Thyroid gland (tissue), 4 donors: ENCODE measurements at places on chromosomes 7 and 10.

- H3K27ac ChIP-seq: no peak overlapping the region
- DNase-seq: no peak
- no peak overlapping the region for H3K4me3 ChIP-seq
- H3K4me1 ChIP-seq: peaks cover 27% of the 10 kb centered on the region
- H3K36me3 ChIP-seq: no peaks in the 10 kb centered on the region
Measured at GRCh38 chr10:117540640-117541404, 1.7 kb upstream of the EMX2 start.

GRCh38 chr7:96861-97260 is 95.5 kb upstream of the FAM20C start:
- DNase-seq: no peak
- no peaks in the 10 kb centered on the region for H3K36me3 ChIP-seq
- no peak overlapping the region for H3K27ac ChIP-seq
- H3K4me1 ChIP-seq: peaks cover 5% of the 10 kb centered on the region

GRCh38 chr10:10471758-10472157 is 545.9 kb upstream of the CELF2 start:
- no peak for DNase-seq
- H3K36me3 ChIP-seq: no peaks in the 10 kb centered on the region
- no peak overlapping the region for H3K27ac ChIP-seq
- no peaks in the 10 kb centered on the region for H3K27me3 ChIP-seq

- H3K4me3 ChIP-seq: no peak overlapping the region
- DNase-seq: no peak
- no peaks in the 10 kb centered on the region for H3K36me3 ChIP-seq
- H3K27ac ChIP-seq: no peak overlapping the region
- H3K4me1 ChIP-seq: no peaks in the 10 kb centered on the region
Measured at GRCh38 chr7:26038201-26038990, 113.6 kb upstream of the NFE2L3 start.

GRCh38 chr10:78336402-78336791 is 302.7 kb downstream of the RPS24 start:
- no peaks in the 10 kb centered on the region for H3K36me3 ChIP-seq
- H3K4me3 ChIP-seq: no peak overlapping the region
- H3K27ac ChIP-seq: no peak overlapping the region
- no peak for DNase-seq
- no peaks in the 10 kb centered on the region for H3K27me3 ChIP-seq

DNA sequence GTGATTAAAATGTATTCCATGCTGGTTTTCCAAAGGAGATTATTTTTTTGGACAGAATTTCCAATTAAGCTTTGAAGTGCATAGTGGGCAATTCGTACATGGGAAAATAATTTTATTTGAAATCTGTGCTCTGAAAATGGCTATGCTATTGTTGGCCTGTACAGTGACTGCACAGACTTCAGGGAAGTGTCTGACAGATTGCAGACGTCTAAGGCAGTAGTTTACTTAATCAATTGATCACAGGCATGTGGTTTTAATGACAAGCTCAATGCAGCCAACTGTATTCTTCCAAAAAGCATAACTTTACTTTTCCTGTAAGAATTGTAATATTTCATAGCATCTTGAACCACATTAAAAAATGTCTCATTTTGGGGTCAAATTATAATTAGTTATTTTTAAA is 102.0 kb downstream of the SEMA3C start:
- no peaks in the 10 kb centered on the region for H3K4me1 ChIP-seq
- H3K36me3 ChIP-seq: no peaks in the 10 kb centered on the region
- H3K27me3 ChIP-seq: no peaks in the 10 kb centered on the region
- no peak overlapping the region for H3K27ac ChIP-seq
- DNase-seq: no peak

- no peak overlapping the region for H3K4me3 ChIP-seq
- H3K27ac ChIP-seq: no peak overlapping the region
- H3K36me3 ChIP-seq: no peaks in the 10 kb centered on the region
- H3K27me3 ChIP-seq: no peaks in the 10 kb centered on the region
Measured at GRCh38 chr7:26843705-26844104, 20.7 kb downstream of the SKAP2 start.

DNA sequence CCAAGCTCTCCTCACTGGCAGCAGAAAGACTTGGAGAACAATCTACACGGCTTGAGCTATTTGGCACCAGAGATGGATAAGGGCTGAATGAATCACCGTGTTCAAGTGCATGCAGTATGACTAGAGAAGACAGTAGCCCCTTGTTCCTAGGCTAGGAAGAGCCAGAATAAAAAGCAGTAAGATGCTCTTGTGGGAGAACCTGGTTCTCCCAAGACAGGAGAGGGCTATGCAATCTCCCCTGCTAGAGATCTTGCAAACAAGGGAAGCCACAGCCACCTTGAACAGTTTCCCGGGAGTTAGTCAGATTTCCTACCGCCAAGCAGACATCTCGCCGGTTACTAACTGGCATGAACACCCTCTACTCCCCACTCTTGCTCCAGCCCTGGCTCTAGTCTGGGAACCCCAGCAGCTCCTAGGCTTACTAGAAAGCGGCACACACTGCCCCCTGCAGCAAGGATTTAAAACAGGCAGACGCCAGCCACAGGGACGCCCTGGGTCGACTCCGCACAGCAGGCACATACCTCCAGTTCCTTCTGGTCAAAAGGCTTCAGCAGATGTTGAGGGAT is 107.3 kb downstream of the SMURF1 start:
- H3K27me3 ChIP-seq: no peaks in the 10 kb centered on the region
- peaks cover 65% of the 10 kb centered on the region for H3K36me3 ChIP-seq
- H3K4me1 ChIP-seq: no peaks in the 10 kb centered on the region
- no peak overlapping the region for H3K27ac ChIP-seq

DNA sequence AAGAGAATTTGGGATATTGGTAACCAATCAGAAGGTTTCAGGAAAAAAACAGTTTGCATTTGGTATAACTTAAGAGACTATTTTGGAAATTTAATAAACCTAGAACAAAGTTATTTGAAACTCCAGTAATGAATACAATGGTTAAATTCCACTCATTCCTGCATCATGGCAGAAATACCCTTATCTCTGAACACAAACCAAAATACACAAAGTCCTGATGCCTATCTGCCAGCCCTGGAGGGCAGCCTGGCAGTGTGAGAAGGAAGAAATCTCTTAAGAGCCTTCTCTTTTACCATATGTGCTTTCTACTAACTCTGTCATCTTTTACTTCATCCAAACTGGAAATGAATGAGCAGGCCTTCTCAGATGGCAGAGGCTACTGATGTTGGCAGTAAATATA is 147.1 kb upstream of the LYZL1 start:
- no peaks in the 10 kb centered on the region for H3K27me3 ChIP-seq
- no peaks in the 10 kb centered on the region for H3K36me3 ChIP-seq
- H3K4me1 ChIP-seq: peaks cover 18% of the 10 kb centered on the region
- no peak overlapping the region for H3K27ac ChIP-seq

GRCh38 chr7:1388703-1389335 is 70.5 kb downstream of the MICALL2 start:
- H3K27me3 ChIP-seq: no peaks in the 10 kb centered on the region
- no peak for DNase-seq
- H3K36me3 ChIP-seq: no peaks in the 10 kb centered on the region
- no peaks in the 10 kb centered on the region for H3K4me1 ChIP-seq

DNA sequence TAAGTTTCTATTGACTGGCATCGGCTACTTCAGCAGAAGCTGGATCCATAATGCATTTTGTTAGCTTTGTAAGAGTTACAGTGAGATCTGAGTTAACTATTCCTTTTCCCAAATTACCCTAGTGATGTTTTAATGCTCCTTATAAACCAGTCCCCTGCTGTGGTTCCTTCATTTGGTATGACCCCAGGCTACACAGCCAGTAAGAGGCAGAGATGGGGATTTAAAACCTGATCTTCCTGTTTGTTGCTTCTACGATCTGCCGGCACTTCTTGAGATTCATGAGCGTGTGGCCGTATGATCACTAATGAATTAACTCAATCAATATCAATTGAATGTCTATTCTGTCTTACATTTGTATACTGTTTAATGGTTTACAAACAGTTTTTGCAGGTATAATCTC is 86.1 kb downstream of the CACNB2 start:
- no peaks in the 10 kb centered on the region for H3K36me3 ChIP-seq
- no peak for DNase-seq
- H3K4me3 ChIP-seq: no peak overlapping the region
- no peak overlapping the region for H3K27ac ChIP-seq
- no peaks in the 10 kb centered on the region for H3K27me3 ChIP-seq

GRCh38 chr7:120272261-120272660 is 714 bp upstream of the KCND2 start:
- H3K4me3 ChIP-seq: peak overlapping the region; percentile 37
- no peak overlapping the region for H3K27ac ChIP-seq
- H3K36me3 ChIP-seq: no peaks in the 10 kb centered on the region
- no peaks in the 10 kb centered on the region for H3K27me3 ChIP-seq
- no peak for DNase-seq

GRCh38 chr7:103915680-103916357 is 73.6 kb downstream of the RELN start:
- H3K36me3 ChIP-seq: no peaks in the 10 kb centered on the region
- H3K4me3 ChIP-seq: no peak overlapping the region
- H3K27me3 ChIP-seq: no peaks in the 10 kb centered on the region
- H3K27ac ChIP-seq: no peak overlapping the region

GRCh38 chr10:128222332-128222849 is 96.2 kb upstream of the MKI67 start:
- DNase-seq: no peak
- H3K27me3 ChIP-seq: no peaks in the 10 kb centered on the region
- no peaks in the 10 kb centered on the region for H3K36me3 ChIP-seq
- H3K27ac ChIP-seq: no peak overlapping the region
- no peak overlapping the region for H3K4me3 ChIP-seq

- no peak for DNase-seq
- no peak overlapping the region for H3K27ac ChIP-seq
- no peaks in the 10 kb centered on the region for H3K4me1 ChIP-seq
- no peaks in the 10 kb centered on the region for H3K36me3 ChIP-seq
Measured at GRCh38 chr7:83947260-83947659, 247.3 kb downstream of the SEMA3A start.

DNA sequence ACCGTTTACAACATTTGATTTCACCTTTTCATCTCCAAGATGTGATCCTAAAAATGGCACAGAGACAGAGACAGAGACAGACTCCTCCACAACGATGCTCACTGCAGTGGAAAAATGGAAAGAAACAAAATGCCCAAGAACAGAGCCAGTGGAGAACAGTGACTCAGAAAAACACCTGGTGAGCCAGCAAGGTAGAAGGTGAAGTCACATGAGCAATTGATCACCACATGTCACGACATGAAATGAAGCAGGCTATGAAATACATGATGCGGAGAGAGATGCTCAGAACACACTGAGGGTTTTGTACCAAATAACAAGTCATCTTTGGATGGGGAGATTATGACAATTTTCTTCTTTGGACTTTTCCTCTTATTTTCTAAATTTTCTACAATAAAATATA is 3.5 kb downstream of the MSMB start:
- H3K36me3 ChIP-seq: no peaks in the 10 kb centered on the region
- DNase-seq: no peak
- H3K4me1 ChIP-seq: no peaks in the 10 kb centered on the region
- no peak overlapping the region for H3K27ac ChIP-seq

DNA sequence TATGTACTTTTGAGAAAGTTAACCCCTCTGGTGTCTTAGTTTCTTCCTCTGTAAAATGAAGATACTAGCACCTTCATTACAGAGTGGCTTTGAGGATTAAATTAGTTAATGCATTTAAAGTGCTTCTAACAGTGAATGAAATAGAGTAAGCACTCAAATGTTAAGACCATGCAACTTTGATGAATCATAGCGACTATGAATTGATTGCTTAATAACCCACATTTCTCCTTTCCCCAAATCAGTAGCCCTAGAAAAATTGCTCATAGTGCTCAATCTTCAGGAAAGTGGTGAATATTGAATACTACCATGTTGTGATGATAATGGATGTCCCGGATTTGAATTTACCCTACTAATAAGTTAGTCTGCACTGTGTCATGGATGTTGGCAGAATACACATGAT is 48.1 kb downstream of the CD36 start:
- H3K27ac ChIP-seq: no peak overlapping the region
- H3K4me3 ChIP-seq: no peak overlapping the region
- no peaks in the 10 kb centered on the region for H3K4me1 ChIP-seq
- H3K27me3 ChIP-seq: no peaks in the 10 kb centered on the region
- no peaks in the 10 kb centered on the region for H3K36me3 ChIP-seq

GRCh38 chr10:92248566-92248965 is 42.3 kb downstream of the CPEB3 start:
- H3K27ac ChIP-seq: no peak overlapping the region
- H3K4me1 ChIP-seq: peaks cover 2% of the 10 kb centered on the region
- no peaks in the 10 kb centered on the region for H3K27me3 ChIP-seq
- no peak for DNase-seq
- H3K4me3 ChIP-seq: no peak overlapping the region

GRCh38 chr10:103278862-103279298 is 1.9 kb downstream of the INA start:
- H3K27ac ChIP-seq: no peak overlapping the region
- peaks cover 22% of the 10 kb centered on the region for H3K27me3 ChIP-seq
- no peaks in the 10 kb centered on the region for H3K36me3 ChIP-seq
- peak; percentile 30 for DNase-seq

DNA sequence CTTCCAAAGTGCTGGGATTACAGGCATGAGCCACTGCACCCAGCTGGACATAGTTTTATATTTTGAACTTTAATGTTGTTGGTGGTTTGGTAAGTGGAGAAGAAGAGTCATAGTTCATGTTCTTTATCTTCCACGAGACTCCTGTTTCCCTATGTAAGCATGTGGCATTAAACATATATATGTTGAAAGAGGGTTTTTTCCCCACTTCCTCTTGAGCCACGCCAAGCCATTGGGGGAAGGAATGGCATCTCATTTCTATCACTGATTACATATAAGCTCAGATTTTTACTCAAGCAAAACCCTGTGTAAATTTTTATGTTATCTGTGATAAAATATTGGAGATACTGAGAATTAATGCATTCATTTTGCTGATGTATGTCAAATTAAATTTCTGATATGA is 300.4 kb downstream of the PHF14 start:
- no peak overlapping the region for H3K4me3 ChIP-seq
- H3K4me1 ChIP-seq: no peaks in the 10 kb centered on the region
- no peaks in the 10 kb centered on the region for H3K36me3 ChIP-seq
- H3K27ac ChIP-seq: no peak overlapping the region
- no peaks in the 10 kb centered on the region for H3K27me3 ChIP-seq

- H3K4me3 ChIP-seq: no peak within 1 kb of the TSS
- H3K27me3 ChIP-seq: peaks cover 22% of the 10 kb centered on the region
- H3K36me3 ChIP-seq: no peaks in the 10 kb centered on the region
- H3K4me1 ChIP-seq: peaks cover 12% of the 10 kb centered on the region
Measured at GRCh38 chr10:72087969-72088888, at the start of gene SPOCK2. Gene SPOCK2 (minus strand): TSS chr10:72088551. CDS start chr10:72088328, 223 bp downstream.

- H3K27ac ChIP-seq: no peak overlapping the region
- no peaks in the 10 kb centered on the region for H3K27me3 ChIP-seq
- H3K4me3 ChIP-seq: no peak overlapping the region
- peaks cover 6% of the 10 kb centered on the region for H3K4me1 ChIP-seq
- H3K36me3 ChIP-seq: no peaks in the 10 kb centered on the region
Measured at GRCh38 chr7:99072126-99072525, 71.8 kb downstream of the SMURF1 start.

- no peak overlapping the region for H3K4me3 ChIP-seq
- no peak overlapping the region for H3K27ac ChIP-seq
- H3K4me1 ChIP-seq: no peaks in the 10 kb centered on the region
- no peaks in the 10 kb centered on the region for H3K36me3 ChIP-seq
- no peaks in the 10 kb centered on the region for H3K27me3 ChIP-seq
Measured at GRCh38 chr10:105585753-105586152, 944.7 kb downstream of the SORCS3 start.
